ENCODE measurements at places on chromosomes 1 and 21.
A peak's percentile ranks its signal among the peaks of the same experiment; 100 is the strongest.

- no peak for DNase-seq
Observed at GRCh38 chr1:227885648-227886502, 61.9 kb downstream of the WNT9A start.

DNA sequence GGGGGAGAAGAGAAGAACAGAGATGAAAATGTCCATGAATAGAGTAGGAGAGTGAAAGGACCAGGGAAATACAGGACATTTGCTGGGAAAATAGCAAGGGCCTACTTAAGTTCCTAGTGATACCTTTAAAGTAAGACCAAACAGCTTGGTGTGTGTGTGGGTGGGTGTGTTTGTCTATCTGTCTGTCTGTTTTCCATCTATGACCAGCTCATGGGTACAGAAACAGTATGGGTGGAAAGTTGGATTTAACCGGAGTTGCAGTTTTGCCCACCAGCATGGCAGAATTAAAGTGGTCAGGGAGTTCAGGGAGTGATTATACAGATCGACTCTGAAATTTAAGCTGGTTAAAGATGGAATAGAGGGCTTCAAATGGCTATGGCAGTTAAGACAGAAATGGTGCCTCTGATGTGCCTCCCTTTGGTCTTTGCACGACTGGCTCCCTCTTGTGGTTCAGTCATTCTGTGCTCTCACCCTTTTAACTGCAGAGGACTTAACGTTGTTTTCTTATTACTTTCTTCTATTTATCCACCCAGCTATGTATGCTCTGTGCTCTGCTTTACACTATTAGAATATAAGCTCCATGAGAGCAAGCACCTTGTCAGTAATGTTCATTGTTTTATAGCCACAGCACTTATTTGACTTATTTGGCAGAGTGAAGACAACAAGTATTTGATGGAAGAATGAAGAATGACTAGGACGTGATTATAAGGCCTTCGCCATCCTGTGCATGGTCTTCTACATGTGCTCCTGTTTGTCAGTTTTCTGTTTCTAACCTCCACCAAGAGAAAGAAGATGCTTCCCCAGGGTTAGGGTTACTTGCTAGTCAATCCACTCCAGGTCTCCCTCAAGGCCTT is 72.7 kb upstream of the AK4 start:
- no peak for DNase-seq

- DNase-seq = no peak
Observed at GRCh38 chr1:27966402-27967105, 6.8 kb downstream of the XKR8 start.

GRCh38 chr1:152577168-152577567 is 3.1 kb downstream of the LCE3D start:
- DNase-seq = no peak

DNA sequence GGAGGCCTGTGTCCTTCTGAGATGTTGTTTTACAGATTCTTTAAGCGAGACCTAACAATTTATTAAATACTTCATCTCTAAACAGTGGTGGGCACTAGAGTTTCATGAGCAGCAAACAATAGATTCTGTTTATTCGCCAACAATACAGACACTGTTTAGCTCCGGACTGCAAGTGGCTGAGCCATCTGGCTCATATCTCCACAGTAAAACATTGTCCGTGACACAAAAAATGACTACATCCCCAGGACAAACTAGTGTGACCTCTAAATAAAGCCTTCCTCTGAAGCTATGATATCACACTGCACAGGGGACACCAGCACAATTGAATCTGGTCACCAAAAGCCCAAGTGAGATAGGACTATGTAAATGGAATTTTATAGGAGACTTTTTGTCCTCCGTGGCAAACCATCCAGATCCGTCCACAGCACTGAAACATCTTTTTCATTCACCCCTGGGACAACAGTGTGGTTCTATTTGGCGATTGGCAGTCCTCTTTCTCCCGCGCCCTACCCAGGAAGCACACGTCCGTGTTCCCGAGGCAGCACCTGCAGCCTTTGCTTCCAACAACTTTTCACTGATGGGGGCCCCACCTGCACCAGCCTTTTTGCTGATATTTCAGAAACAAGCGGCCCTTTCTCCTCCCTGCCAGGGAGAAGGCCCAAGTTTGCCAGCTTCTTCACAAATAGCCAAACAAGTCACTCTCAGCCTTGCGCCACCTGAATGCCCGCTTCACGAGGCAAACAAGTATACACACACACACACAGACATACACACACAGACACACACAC is 47.4 kb downstream of the OLIG1 start:
- no peak for DNase-seq

DNA sequence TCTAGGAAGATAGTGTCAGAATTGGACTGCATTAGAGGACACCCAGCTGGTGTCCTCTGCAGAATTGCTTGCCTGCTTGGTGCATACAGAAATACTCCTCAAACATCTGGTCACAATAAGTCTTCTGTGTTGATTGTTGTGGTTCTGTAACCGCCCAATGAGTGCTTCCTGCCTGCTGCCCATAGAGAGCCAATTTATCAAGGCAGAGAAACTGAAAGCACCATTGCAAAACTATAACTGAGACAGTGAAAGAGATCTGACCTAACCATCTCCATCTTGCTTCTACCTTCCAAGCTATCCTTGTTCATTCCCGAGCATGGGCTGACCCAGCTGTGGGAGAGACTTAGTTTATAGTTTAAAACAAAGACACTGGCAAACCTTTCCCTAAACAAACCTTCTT is 462.4 kb upstream of the RGS18 start:
- no peak for DNase-seq

DNA sequence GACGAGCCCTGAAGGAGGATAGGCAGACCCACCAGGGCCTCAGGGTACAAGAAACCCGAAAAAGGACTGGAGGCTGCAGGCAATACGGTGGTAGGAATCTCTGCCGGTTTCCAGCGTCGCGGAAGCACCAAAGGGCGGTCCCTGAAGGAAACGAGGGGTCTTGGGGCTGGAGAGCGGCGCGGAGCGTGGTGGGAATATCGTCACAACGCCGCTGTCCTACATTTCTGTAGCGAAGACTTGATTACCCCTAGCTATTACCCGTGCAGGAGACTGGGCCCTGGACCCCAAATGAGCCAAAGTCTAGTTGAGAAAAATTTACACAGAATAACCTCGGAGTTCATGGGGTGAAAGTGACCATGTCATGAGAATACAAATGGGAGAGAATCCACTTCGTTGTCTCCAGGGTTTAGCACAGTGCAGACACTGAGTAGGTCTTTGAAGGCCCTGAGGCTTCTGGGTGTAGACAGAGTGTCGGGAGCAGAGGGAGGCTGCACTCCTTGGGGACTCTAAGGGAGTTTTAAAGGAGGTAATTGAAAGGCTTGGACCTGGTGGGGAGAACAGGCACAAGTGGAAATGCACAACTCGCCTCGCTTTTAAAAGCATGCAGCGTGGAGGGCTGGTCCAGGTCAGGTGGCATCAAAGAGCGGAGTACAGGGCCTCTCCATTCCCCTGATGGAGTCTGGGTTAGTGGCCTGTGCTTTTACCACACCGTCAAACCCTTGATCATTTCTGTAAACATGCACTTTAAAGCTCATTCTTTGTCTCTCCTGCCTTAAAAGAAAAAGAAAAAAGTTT is 1.5 kb downstream of the ATP1A1 start:
- DNase-seq = no peak

- no peak for DNase-seq
Observed at GRCh38 chr1:176379626-176380339, 83.2 kb upstream of the PAPPA2 start.

GRCh38 chr1:235127732-235128455 is 743 bp downstream of the TOMM20 start:
- DNase-seq = no peak

GRCh38 chr1:36008546-36009197 is 75.2 kb upstream of the TEKT2 start:
- peak; percentile 18 for DNase-seq

DNA sequence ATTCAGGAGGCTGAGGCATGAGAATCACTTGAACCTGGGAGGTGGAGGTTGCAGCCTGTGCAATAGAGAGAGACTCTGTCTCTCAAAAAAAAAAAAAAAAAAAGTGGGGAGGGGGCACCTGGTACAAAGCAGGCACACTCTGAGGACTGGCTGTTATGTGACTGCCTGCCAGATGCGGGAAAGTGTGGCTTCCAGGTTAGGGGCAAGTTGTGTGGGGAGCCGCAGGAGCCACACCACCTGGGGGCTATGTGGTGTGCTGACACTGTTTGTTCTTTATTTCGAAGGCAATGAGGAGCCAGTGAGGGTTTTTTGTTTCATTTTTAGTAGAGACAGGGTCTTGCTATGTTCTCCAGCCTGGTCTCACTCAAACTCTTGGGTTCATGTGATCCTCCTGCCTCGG is 5.7 kb downstream of the THEMIS2 start:
- no peak for DNase-seq

GRCh38 chr1:20682571-20683236 is 21.5 kb upstream of the DDOST start:
- DNase-seq = no peak

DNA sequence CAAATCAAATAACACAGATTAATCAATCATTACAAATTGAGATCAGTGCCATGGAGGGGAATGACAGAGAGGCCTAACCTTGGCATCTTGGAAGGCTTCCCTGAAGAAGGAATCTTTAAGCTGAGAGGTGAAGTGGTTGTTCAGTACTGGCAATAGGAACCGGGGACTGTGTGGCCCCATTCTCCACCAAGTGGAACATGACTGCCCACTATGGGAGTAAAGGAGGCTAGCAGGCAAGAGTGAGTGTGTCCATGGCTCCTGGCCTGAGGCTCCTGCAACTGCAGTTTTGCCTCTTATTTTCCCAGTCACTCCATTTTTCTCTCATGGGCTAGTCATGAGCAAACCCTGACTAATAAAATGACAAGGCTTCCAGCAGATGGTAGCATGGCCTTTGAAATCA is 112.2 kb upstream of the GJB5 start:
- DNase-seq = no peak

GRCh38 chr1:169478094-169478672 is 7.6 kb downstream of the SLC19A2 start:
- DNase-seq = no peak

GRCh38 chr1:203631946-203632345 is 5.3 kb downstream of the ATP2B4 start:
- DNase-seq = no peak

DNA sequence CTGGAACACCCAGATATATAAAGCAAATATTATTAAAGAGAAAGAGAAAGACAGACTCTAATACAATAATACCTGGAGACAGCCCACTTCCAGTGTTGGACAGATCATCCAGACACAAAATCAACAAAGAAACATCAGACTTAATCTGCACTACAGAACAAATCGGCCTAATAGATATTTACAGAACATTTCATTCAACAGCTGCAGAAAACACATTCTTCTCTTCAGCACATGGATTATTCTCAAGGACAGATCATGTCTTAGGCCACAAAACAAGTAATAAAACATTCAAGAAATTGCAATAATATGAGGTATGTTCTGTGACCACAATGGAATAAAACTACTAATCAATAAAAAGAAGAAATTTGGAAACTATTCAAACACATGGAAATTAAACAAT is 398.3 kb upstream of the DUSP10 start:
- no peak for DNase-seq

- DNase-seq = no peak
Observed at GRCh38 chr1:8597455-8597854, 220.0 kb downstream of the RERE start.

Data from AG04450 (cell line).